ENCODE measurements at places on chromosomes 6 and 20.

GRCh38 chr20:44309763-44310663 lies 989 bp downstream of the FITM2 start:
- no peak for DNase-seq

DNA sequence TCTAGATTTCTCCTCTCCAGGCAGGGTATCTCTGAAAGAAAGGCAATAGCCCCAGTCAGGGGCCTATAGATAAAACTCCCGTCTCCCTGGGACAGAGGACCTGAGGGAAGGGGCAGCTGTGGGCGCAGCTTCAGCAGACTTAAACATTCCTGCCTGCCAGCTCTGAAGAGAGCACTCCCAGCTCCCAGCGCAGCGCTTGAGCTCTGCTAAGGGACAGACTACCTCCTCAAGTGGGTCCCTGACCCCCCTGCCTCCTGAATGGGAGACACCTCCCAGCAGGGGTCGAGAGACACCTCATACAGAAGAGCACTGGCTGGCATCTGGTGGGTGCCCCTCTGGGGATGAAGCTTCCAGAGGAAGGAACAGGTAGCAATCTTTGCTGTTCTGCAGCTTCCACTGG lies 556.9 kb downstream of the EPM2A start:
- DNase-seq = no peak

GRCh38 chr20:50750145-50750671 lies 18.8 kb downstream of the PARD6B start:
- no peak for DNase-seq

GRCh38 chr20:21808863-21809664 lies 103.6 kb downstream of the PAX1 start:
- no peak for DNase-seq

DNA sequence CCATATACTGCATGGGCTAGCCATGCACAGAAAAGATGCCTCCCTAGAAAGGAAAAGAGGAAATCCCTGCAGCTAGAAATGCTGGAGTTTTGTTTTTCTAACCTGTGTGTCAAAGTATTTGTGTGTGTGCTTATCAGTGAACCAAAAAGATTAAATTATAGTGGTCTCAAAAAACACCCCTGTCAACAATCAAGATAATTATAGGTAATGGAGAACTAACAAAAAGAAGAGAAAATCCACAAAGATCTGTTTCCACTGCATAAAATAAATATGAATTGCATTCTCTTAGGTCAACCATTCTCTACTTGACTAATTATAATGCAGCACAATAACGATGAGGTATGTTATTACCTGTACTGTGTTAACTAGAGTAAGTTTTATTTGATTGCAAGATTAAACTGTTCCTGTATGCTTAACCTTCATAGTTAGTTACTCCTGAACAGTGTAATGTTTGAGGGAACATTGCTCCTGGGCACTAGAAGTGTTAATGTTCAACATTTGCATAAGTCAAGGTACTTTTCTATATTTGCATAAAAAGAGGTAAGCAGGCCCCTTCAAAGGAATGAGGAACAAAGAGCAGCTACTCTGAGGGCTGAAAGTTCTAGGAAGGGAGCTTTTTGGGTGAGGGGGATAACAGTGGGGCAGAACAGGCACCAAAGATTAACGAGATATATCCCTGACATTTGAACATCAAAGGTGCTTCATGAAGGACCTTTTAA lies 212.1 kb downstream of the BTBD9 start:
- DNase-seq = no peak

GRCh38 chr6:33875696-33876095 lies 71.9 kb upstream of the MLN start:
- DNase-seq = no peak

GRCh38 chr6:2502096-2502997 lies 248.4 kb downstream of the MYLK4 start:
- DNase-seq = no peak

GRCh38 chr6:39992861-39993622 lies 58.8 kb upstream of the MOCS1 start:
- no peak for DNase-seq

GRCh38 chr6:89500611-89501010 lies 67.7 kb downstream of the ANKRD6 start:
- DNase-seq = no peak

- no peak for DNase-seq
Observed at GRCh38 chr6:158923805-158924498, 76.0 kb downstream of the RSPH3 start.

DNA sequence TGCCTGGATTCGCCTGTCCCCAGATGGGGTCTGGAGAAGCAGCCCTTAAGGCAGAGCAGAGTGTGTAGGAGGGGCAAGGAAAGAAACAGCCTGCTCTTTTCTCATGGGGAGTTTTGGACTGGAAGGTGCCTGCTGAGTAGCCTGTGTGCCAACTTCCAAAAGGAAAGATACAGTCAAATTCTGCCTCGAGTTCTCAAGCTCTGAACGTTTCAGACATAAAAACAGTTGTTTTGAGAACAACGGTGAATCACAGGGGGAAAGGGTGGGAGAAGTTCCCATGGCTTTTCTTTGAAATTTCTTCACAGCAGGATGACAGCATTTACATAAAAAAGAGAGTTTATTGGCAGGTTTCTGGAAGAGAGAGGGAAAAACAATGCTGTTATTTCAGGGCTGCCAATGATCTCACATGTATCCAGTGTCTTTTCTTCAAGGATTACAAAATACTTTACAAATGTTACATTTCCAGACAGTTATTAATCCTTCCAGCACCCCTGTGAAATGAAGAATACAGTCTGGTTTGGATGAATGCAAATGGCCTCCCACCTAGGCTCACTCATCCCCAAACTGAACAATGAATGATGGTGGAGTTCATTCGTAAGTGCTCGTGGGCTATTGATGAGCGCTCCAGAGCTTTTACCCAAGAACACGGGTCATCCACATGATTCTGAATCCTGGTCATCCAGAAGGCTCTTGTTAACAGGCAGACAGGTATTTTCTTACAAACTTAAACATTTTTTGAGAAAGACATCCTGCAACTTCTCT lies 33.8 kb upstream of the ECI2 start:
- no peak for DNase-seq

DNA sequence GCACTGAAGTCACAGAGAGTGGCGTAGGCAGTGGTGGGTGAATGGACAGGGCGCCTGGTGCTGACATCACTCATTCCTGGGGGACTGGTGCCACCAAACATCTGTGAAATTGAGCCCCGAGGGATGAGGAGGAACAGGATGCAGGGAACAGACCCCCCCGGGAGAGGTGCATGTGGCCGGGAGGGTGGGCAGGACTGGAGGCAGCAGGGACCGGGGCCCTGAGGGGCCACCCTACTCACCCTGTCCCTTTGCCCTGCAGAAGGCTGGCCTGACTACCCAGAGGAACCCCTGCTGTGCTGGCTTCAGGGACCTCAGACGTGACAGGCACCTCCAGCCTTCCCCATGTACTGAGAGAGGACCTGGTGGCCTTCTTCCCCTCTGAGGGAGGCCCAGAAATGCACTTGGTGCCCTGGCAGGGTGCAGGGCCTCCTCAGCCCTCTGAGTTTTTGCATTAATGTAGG lies 25.1 kb downstream of the SYNDIG1 start:
- no peak for DNase-seq

DNA sequence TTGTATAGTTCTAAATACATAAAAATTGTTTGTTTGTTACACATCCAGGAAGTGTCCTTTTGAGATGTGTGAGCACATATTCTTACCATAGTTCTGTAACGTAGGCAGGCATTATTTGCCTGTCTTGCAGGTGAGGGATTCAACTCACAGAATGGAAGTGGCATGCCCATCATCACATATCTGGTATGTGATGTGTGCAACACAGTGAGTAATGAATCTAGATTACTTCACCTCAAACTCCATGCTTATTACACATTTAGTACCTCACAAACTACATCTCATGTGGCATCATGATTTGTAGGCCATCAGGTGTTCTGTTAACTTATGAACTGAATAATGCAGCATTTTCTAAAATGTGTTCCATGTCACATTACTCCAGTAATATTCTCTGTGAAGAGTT lies 181.6 kb downstream of the PLCB4 start:
- no peak for DNase-seq

GRCh38 chr6:166087246-166087645 lies 80.4 kb downstream of the TBXT start:
- DNase-seq = no peak

DNA sequence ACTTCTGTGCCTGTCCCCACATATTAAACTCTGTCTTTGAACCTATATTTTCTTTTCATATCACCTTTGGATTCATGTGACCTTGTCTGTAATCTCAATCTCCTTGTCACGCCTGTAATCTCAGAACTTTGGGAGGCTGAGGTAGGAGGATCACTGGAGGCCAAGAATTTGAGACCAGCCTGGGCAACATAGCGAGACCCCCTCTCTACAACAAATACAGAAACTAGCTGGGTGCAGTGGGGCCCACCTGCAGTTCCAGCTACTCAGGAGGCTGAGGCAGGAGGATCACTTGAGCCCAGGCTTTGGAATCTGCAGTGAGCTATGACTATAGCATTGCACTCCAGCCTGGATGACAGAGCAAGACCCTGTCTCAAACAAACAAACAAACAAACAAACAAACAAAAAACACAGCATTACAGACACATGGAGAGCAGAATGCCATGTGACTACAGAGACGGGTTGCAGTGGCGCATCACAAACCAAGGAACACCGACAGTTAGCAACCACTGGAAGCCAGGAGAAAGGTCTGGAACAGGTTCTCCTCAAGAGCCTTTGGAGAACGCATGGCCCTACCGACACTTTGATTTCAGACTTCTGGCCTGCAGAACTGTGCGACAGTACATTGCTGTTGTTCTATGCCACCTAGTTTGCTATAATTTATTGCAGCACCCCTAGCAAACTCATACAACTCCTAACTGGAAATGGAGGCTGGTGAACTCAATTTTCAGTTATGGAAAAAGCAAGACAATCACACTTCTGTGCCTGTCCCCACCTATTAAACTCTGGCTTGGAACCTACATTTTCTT lies 14.6 kb upstream of the TIAM2 start:
- DNase-seq = no peak

GRCh38 chr6:96907498-96907897 lies 9.8 kb upstream of the NDUFAF4 start:
- no peak for DNase-seq

- no peak for DNase-seq
Observed at GRCh38 chr6:44245391-44245911, 1.4 kb upstream of the HSP90AB1 start.

- no peak for DNase-seq
Observed at GRCh38 chr6:45730232-45730631, 285.4 kb downstream of the CLIC5 start.

DNA sequence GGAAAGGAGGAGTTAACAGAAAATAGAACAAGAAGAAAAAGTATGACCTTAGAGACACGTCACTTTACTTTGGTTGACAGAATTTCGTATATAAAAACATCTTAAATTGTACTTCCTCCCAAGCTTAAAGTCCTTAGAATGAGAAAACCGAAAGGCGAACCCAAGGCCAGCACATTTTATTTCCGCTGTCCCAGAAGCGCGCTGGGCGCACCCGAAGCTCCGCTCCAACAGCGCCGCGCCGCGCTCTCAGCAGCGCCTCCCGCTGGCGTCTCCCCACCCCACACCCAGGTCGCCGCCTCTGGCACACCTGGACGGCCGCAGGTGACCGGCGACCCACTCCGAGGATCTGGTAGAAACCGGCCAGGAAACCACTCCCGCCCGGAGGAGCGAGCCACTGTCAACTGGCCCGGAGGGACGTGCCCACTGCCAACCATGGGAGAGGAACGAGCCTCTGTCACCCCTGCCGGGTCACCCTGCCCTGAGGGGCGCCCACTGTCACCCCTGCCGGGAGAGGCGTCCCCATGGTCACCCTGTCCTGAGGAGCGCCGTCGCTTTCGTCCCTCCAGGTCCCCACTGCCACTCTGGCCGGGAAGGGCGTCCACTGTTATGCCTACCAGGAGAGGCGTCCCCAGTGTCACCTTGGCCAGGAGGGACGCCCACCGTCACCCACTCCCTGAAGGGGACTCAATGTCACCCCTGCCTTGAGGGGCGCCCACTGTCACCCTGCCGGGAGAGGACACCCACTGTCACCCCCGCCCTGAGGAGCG lies 824 bp downstream of the MPC1 start:
- DNase-seq = peak; percentile 75

- no peak for DNase-seq
Observed at GRCh38 chr6:111700135-111700690, 94.5 kb upstream of the TRAF3IP2 start.

- no peak for DNase-seq
Observed at GRCh38 chr20:57785720-57786119, 75.9 kb upstream of the PMEPA1 start.

DNA sequence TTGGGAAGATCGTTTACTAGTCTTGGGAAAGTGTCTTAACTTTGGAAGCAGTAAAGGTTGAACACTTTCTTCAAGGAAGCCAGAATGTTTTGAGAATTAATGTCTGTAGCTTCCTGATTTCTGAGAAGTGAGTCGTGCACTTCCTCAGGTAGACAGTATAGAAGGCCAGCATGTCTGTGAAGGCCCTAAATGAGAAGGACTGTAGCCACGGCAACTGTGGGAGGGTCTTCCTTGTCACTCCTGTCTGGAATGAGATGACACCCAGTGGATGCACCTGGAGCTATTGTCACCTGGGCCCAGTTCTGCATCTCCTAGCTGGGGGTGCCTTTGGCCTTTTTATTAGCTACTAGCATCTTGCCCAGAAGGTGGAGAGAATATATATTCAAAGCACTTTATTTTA lies 8.8 kb downstream of the STX16 start:
- no peak for DNase-seq

DNA sequence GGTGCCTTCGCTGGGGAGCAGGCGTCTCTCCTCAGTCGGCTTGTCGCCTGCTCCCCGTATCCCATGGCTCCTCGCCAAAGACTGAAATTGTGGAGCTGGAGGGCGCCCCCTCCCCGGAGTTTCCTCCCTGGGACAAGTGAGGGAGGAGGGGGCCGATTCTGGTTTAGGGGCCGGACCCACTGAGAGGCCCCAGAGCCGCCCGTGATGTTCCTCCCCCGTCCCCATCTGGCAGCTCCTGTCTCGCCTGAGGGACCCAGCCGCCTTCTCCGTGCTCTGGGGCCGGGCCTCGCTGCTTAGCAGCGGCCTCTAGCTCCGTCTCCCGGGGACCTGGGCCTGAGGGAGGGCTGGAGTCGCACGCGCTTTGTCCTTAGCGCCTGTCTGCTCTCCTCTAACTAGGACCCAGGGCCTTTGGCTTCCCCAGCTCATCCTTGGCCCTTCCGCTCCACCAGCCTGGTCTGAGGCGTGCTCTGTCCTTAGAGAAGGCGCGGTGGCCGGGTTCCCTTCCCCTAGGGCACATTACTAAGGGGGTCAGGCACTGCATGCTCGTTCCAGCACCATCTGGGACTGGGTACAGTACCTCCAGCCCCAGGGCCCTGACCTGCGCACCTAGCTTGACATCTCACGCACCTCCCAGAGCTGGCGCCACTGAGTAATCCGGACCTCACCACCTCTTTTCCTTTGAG lies 29.7 kb downstream of the SLC12A5 start:
- DNase-seq = no peak

DNA sequence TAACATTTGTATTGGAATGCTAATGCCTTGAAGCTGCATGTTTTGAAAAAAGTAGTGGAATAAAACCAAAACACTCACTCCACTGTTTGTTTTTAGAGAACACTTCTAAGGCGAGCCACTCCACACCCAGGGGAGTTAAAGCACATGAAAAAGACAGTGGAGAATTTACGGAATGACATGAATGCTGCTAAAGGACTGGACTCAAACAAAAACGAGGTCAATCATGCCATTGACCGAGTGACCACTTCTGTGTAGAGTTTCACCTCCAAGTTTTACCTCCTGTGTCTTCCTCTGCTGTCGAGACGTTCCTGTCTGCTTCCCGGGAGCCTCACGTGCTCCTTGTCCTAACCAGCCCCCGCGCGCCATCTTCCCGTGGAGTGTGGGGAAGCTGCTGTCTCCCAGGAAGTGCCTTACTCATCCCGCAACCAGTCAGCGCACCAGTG lies 127.8 kb downstream of the LRRC1 start:
- no peak for DNase-seq

GRCh38 chr6:4358414-4359107 lies 223.2 kb upstream of the ECI2 start:
- peak; percentile 62 for DNase-seq

Data from nucleus accumbens (tissue), 56 donors.